ENCODE measurements at places on chromosomes 16 and 17. TPM values are rescaled to one million over a fixed set of nuclear protein-coding genes. Genes with fewer than 3 reads are reported as not detected.

CHD9NB gene
- total RNA-seq, result 0.64 TPM

TP53TG3F gene
- not detected for total RNA-seq

KCNJ2 gene
- 1.3 TPM for total RNA-seq

SDR42E2 gene
- not detected for total RNA-seq

VAT1L gene
- total RNA-seq, result not detected

AATK gene
- total RNA-seq, result 1.1 TPM

SOX15 gene
- total RNA-seq, result 59.9 TPM

SPHK1 gene
- total RNA-seq, result 55.6 TPM

CMTM1 gene
- not detected for total RNA-seq

ARSG gene
- 0.43 TPM for total RNA-seq

VEZF1 gene
- 21.9 TPM for total RNA-seq

FBXL16 gene
- 0.21 TPM for total RNA-seq

IRF8 gene
- total RNA-seq, result not detected

RAP1GAP2 gene
- 11.1 TPM for total RNA-seq

P2RX1 gene
- not detected for total RNA-seq

SLC25A10 gene
- total RNA-seq, result 27.9 TPM

TMEM92 gene
- 0.96 TPM for total RNA-seq

KRT222 gene
- not detected for total RNA-seq

MSLN gene
- total RNA-seq, result 9.0 TPM

CYBA gene
- total RNA-seq, result 103 TPM

USP43 gene
- 17.6 TPM for total RNA-seq

FBXL19 gene
- 30.6 TPM for total RNA-seq

FBXW10 gene
- total RNA-seq, result 0.21 TPM

NR1D1 gene
- total RNA-seq, result 0.72 TPM

MPV17L gene
- 0.72 TPM for total RNA-seq

CAPN15 gene
- 50.6 TPM for total RNA-seq

KRT12 gene
- not detected for total RNA-seq

TMC5 gene
- total RNA-seq, result not detected

SPOP gene
- total RNA-seq, result 34.7 TPM

FAM20A gene
- total RNA-seq, result not detected

HAS3 gene
- 35.4 TPM for total RNA-seq

GGT6 gene
- 7.7 TPM for total RNA-seq

NPIPB6 gene
- total RNA-seq, result not detected

SCGB1C2 gene
- not detected for total RNA-seq

TMIGD1 gene
- not detected for total RNA-seq

OXLD1 gene
- total RNA-seq, result 57.8 TPM

CHST5 gene
- total RNA-seq, result not detected

SHISA9 gene
- under 0.01 TPM for total RNA-seq
